C1 segment of cervical spinal cord (tissue), 14 donors: ENCODE measurements at places on chromosomes 2 and 18.

GRCh38 chr2:112153501-112153900 lies 15.3 kb downstream of the FBLN7 start:
- no peak for DNase-seq

- no peak for DNase-seq
These were observed 18.6 kb downstream of the ARL4C start for GRCh38 chr2:234478121-234478858.

- no peak for DNase-seq
These were observed 32.3 kb upstream of the COL6A3 start for GRCh38 chr2:237446338-237446665.

DNA sequence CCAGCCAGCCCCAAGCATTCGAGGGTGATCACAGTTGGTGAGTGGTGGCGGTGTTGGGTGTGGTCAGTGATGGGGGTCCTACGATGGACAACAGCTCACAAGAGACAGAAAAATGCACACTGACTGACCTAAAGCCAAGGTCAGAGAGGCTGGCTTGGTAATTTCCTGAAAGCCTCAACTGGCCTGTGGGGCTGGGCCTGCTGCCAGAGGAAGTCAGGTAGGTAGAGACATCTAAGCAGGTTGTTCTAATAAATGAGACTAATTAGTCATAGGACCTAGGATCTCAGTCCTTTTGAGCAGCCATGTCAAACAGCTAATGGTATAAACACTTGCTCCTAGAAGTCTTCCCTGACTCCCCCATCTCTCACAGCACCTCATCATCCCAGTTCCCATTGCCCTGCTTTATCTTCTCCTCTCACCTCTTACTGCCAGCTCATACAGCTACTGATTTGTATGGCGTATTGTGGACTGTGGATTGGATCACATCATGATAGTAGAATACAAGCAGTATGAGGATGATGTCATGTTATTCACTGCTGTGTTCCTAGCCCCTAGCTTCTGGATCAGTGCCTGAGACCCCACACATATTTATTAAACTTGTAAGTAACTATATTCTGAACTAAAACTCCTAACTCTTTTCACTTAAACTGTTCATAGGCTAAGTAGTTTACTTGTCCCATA lies 262.9 kb upstream of the KLHL29 start:
- no peak for DNase-seq

GRCh38 chr2:21539685-21540084 lies 415.9 kb downstream of the TDRD15 start:
- no peak for DNase-seq

- DNase-seq: no peak
These were observed 334.2 kb upstream of the LRRTM1 start for GRCh38 chr2:80638783-80639182.

- no peak for DNase-seq
These were observed 34.2 kb downstream of the FIGN start for GRCh38 chr2:163701399-163702195.

- no peak for DNase-seq
These were observed 138.9 kb downstream of the MEIS1 start for GRCh38 chr2:66573821-66574233.

DNA sequence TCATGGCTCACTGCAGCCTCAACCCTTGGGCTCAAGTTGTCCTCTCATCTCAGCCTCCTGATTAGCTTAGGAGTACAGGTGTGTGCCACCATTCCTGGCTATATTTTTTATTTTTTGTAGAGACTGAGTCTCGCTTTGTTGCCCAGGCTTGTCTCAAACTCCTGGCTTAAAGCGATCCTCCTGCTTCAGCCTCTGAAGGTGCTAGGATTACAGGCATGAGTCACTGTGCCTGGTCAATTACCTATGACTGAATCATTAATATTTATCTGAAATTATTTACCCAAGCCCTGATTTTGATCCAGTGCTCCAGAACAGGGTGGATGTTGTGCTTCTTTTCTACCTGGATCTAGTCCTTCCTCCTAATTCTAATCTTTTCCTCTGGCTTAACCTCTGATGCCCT lies 87.8 kb downstream of the MAP2 start:
- no peak for DNase-seq

DNA sequence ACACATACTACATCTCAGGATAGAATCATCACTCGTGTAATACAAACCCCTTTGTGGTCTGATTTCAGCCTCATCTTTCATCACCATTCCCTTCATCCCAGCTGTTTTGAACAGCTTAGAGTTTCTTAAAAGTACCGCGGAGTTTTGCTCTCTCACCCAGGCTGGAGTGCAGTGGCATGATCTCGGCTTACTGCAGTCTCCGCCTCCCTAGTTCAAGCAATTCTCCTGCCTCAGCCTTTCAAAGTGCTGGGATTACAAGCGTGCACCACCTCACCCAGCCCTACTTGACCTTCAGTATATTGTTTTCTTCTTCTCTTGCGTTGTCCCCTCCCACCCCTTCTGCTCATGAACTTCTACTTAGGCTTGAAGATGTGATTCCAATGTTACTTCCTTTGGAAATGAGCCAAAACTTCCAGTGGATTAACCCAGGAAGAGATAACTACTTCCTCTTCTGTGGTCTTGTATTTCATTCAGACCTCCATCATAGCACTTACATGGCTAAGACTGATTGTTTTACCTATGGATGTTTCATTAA lies 15.8 kb downstream of the ERLEC1 start:
- no peak for DNase-seq

DNA sequence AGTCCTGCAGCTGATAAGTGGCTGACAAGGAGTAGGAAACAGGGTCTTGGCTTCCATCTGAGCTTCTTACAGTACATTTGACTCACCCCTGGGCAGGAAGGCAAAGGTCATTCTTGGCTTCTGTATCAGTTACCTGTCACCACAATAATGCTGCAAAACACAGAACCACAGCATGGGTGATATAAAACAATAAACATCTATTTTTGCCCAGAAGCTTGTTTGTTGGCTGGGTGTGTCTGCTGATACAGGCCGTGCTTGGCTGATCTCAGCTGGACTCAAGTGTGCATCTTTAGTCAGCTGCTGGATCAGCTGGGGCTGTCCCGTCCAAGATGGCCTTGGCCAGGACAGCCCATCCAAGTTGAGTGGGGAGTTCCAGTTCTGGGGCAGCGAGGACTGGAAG lies 34.7 kb downstream of the ONECUT2 start:
- no peak for DNase-seq

DNA sequence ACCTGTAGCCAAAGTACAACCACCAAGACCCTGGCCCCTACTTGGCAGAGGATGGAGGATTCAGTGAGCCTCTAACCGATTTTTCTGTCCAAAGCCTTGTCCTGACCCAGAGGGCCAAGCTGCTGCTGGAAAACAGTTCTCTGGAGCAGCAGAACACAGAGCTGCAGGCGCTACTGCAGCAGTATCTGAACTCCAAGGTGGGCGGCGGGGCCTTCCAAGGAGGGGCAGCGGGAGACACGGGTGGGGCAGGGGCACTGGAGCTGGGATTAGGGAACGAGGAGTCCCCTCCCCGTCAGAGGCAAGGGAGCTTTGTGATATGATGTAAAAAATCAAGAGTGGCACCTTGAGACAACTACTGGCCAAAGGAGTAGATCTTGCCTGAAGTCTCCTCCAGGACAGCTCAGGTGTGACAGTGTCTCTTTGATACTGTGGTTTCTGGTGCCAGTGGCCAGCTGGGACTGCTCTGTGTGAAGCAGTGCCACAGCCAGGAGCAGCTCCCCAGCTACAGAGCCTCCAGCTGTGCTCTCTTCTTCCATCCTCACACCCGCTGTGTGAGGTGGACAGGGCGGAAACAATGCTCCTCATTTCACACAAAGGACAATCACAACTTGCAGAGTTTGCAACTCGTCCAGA lies 22.8 kb downstream of the OTOF start:
- DNase-seq: no peak

DNA sequence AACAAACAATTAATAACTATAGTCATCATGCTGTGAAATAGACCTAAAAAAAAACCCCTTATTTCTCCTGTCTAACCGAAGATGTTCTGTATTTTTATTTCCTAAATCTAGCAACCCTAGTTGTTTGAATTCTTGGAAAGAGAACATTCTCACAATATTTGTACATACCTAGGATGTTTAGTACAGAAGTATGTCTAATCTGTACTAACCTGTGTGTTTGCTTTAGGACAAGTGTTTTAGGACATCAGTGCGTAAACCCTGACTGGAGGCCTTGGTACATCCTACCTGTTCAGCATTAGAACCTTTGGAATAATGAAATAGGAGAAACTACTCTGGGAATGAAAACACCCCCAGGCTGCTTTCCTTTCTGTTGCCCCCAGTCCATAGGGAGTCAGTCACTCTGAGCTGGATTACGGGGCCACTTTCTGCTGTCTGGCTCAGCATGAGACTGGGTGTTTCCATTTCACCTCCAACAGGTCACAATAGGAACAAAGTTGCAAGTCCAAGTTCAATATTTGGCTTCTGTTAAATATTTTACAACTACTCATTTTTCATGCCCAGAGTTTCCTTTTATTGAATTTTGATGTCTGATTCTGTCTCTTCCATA lies 114.7 kb downstream of the MTX2 start:
- DNase-seq: no peak

DNA sequence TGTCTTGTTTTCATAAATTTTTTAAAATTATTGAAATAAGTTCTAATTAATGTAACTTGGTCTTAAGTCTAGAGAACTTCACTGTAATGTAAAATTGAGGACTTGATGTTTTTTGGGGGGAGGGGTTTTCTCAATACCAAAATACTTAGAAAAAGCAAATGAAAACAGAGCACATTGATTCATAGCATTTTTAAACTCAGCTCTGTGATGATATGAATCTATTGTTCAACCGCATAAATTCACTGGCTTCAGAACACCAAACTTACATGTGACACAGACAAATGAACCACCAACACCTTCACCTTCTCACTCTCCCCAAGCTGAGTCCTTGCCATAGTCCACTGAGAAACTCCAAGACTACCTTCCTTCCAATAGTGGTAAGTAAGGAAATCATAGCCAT lies 108.2 kb downstream of the ZNF521 start:
- DNase-seq: no peak

GRCh38 chr18:74715865-74716712 lies 118.4 kb downstream of the ZNF407 start:
- no peak for DNase-seq

GRCh38 chr2:170323743-170324142 lies 145.8 kb downstream of the MYO3B start:
- DNase-seq: no peak

DNA sequence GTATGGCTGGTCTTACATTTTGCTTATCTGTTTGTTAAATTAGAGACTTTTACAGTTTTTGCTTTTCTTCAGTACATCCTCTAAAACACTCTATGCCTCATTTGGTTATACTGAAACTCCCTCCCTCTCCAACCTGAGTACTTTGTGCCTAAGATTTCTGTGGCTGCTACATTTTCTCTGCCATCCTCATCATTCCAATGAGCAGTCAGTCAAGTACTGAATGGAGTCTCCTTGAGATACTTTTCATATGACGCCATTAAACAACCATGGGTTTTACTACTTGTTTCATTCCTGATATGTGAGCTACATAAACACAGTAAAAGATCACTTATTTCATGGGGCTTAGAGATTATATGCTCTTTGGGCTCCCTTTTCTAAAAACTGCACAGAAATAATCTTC lies 196.7 kb upstream of the EPC2 start:
- no peak for DNase-seq

DNA sequence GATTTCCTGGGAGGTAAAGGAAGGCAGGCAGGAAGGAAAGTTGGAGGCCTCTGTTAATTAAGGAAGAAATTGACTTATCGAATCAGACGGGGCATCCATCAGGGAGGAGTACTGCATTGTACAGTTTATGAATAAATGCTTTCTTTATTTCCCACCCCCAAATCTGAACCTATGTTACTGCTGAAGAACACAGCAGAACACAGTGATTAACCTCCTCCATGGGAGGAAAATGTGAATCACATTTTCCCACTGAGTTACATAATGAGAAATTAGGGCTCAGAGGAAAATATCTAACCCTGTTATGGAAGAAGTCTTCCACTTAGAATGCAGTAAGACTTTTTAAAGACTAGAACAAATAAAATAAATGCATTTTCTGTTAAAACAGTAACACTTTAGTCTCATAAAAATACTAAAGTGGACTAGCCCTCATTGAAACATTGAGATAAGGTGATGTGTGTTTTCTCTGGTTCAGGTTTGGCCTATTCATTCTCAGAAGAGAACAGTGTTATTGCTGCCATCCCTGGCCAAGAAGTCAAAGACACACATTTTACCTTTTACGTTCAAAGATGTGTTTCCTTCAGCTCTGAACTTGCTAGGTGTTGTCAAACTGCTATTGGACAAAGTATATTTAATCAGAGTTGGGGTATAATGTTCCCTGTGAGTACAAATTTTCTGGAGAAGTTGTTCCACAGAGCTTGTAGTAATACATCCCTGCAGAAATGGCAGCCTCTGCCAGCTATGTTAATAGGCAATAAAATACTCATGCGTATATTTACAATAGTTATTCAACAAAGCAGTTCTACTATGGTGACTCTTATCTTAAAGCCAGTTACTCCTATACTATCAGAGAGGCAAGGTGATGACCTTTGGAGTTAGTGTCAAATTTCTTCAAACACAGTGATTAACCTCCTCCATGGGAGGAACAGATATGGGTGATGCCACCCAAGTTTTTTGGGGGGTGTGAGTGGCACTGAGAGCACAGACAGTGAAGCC lies 11.1 kb downstream of the DNAH6 start:
- no peak for DNase-seq

- no peak for DNase-seq
These were observed 57.5 kb downstream of the UBE2E3 start for GRCh38 chr2:181037922-181038321.

DNA sequence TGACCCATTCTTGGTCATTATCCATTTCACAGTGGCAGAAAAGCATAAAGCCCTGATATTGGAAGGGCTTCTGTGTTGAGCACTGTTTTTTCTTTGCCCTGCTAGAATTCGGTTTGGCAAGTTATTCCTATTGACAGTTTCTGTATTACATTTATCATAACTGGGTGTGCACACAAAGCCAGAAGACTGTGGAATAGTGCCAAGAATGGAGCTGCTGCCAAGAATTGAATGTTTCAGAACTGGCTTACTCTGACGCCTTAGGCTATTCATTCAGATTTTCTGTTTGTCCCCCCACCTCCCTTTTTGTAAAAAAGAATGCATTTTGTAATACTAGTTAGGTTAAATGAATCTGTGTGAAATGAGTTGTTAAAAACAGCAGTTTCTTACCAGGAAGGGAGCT lies 12.7 kb downstream of the KDM3A start:
- DNase-seq: no peak

GRCh38 chr2:209472112-209472832 lies 48.4 kb downstream of the MAP2 start:
- no peak for DNase-seq

- no peak for DNase-seq
These were observed 284.0 kb upstream of the GCFC2 start for GRCh38 chr2:75994759-75995158.

DNA sequence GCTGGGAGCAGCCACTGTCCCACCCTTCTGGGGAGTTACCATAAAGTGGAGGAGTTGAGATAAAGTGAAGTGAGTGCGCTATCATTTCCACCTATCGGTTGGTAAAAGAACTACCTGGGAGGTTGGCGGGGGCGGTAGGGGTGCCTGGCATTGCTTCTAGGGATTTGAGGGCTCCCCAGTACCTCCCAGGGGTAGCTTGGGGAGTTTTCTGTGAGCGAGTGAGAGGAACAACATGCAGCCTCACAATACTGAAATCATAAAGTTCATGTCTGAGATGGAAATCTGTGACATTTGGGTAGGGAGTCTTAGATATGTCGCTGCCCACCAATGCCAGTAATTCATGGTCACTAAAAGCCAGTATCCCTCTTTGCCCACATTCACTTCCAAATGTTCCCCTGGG lies 68.7 kb downstream of the PRKCE start:
- no peak for DNase-seq

- no peak for DNase-seq
These were observed 48.5 kb upstream of the CTDP1 start for GRCh38 chr18:79631096-79631507.
